ENCODE measurements at places on chromosomes 1 and 21. TPM values are rescaled to one million over a fixed set of nuclear protein-coding genes. Genes with fewer than 3 reads are reported as not detected.

DNA sequence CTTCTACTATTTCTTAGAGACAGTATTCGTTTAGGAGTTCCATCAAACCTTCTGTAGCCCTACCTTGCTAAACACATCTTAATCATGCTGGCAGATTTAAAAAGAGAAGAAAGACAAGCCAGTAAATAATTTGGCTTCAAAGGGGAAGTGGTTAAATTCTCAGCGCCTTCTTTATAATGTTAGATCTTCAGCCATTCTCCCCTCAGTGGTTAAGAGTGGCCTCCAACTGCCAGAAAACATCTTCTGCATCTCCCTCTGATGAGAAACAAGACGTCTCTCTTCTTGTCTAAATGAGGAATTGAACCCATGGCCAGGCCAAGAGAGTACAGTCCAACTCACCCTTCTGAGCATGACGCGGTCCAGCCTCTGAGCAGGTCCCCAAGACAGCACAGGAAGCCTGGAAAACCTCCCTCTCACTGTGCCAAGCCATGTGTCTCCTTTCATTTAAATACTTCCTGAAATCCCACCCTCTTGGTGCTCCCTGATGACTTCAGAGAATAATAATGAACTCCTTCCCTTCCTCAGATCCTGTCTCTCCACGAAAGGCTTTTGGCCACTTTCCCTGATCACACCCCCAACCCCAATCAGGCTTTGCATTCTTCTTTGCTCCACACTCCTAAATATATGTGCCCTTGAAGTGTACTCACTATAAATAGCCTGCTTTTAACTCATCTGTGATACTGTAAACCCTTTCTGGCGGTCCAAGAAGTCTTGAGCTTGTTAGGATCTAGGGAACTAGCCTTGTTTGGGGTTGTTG is 16.4 kb upstream of the LRRC52 start:
- peak; percentile 68 for DNase-seq

GRCh38 chr1:40786171-40786994 is 2.8 kb downstream of the KCNQ4 start:
- no peak for DNase-seq

- no peak for DNase-seq
These were observed 4.2 kb upstream of the RAP1GAP start for GRCh38 chr1:21673277-21673780.

- DNase-seq: no peak
These were observed 40.8 kb downstream of the NID1 start for GRCh38 chr1:236023926-236024565.

DNA sequence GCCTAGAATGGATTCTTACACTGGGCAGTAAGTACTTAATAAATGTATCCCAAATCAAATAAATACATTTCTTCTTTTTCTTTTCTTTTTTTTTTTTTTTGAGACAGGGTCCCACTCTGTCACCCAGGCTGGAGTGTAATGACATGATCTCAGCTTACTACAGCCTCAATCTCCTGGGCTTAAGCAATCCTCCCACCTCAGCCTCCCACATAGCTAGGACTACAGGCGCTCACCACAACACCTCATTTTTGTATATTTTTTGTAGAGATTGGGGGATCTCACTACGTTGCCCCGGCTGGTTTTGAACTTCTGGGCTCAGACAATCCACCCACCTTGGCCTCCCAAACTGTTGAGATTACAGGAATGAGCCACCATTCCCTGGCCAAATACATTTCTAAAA is 63.7 kb upstream of the LGALS8 start:
- DNase-seq: no peak

- no peak for DNase-seq
These were observed 11.0 kb downstream of the PROX1 start for GRCh38 chr1:213998785-213999184.

The RNPEP gene
- total RNA-seq: 45.6 TPM

The AMIGO1 gene
- total RNA-seq: 18.0 TPM

The IL19 gene
- not detected for total RNA-seq

The S100A10 gene
- total RNA-seq: 98.2 TPM

The ADORA3 gene
- total RNA-seq: 13.3 TPM
